ENCODE measurements at places on chromosomes 1 and 21.

DNA sequence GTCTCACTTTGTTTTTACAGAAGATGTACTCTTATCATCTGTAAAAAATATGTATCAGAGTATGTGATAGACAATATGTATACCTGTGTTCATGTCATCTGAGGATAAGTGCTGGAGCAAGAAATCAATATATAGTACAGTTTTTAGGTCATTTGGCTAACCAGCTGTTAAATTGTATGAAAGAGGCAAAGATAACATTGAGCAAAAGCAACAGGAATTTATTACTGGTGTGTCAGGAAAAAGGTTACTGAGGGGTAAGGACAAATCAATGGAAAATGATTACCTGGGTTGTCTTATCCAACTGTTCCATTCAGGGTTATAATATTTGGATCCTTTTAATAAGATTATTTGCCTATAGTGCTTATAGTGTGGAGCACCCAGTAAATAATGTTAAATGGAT, 4.9 kb downstream of the HIPK1 start:
- DNase-seq, result no peak

DNA sequence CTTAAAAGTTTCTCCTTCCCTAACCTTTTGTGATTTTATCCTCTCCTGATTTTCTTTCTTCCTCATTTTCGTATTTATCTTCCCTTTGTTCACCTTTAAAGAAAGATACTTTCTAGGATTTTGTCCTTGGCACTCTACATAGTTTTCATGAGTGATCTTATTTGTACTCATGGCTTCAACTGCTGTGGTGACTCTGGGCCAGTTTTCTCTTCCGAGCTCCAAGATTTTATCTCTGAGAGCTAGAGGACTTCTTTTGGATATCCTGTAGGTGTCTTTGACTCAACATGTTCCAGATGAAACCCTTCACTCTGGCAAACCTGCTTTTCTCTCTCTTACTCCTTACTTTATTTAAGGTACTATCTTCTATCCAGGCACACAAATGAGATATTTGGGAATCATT, 53.7 kb upstream of the MACF1 start:
- no peak for DNase-seq

DNA sequence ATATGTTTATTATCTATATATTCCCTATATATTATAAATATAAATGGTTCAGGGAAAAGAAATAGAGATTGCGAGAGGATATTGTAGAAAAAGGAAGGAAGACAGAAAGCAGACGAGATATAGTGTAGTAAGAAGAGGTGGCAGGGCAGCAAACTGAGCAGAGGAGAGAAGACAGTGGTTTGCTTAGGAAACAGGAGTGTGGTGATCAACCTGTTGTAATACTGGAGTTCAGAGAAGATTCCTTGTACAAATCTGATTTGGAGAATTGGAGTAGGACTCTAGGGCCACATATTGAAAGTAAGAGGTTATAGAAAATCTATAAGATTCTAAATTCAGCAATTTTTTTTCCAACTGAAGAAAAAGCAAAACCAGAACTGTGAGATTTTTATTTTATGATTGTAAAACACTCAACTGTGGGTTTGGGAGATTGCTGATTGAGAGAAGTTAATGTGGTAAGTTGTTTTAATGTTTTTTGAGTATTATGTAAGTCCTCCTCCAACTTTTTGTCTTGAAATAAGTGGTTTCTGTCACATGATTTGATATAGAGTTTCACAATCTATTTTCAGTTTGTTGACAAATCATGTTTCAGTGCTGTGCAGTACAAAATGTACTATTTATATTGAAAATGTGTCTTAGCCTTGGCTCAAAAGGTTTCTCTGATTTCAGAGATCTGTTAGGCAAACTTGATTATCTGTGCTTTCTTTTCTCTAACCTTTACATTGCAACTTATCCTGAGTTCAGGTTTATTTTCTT, 9.6 kb upstream of the AMY2B start:
- DNase-seq, result no peak

- no peak for DNase-seq
Observed at GRCh38 chr1:164673584-164674214, 114.7 kb downstream of the PBX1 start.

- no peak for DNase-seq
Observed at GRCh38 chr1:168876830-168877229, 147.8 kb upstream of the DPT start.

DNA sequence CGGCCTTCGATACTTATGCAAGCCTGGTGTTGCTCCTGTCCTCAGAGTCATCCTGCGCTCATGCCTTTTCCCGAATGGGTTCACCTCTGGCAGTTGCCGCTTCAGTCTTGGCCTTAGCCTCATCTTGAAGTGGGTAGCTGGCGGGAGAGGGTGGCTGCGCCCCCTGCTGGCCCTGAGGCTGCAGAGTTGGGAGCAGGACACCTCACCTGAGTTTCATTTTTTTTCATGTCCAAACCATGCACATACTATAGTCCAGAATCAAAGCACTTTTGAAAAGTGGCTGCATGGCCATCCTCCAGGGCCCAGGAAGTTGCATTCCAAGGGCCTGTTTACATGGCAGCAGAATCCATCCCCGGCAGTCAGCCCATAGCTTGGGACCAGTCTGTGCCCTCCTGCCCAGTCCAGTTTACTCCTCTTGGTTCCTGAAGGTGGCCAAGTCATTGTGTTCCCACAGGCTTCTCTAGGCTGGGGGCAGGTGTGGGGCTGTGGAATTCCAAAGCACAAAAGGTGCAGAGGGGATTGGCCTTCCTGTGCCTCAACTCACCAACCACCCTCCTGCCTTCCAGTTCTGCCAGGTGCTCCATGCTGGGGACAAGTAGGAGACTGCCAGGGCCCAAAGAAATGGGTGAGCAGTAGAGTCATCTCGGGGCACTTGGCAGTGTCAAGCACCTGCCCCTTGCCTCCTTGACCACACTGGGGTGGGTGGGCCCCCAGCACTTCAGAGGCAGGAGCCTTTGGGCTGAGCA, 44.0 kb downstream of the YARS1 start:
- peak; percentile 24 for DNase-seq

DNA sequence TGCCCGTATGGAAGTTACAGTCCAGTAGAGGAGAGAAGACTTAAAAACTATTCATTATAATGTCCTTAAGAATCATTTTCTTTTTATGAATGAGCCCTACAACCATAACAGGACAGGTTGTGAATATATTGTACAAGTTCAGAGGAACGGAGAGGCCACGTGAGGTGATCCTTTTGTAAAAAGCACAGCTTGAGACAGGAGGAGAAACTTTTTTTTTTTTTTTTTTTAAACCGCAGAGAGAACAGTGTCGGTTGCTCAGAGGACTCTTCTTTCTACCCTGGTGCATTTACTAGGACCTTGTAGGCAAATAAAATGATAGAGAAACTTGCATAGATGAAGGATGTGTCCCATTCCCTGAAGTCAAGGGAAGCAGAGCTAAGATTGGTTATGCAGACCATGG, 32.1 kb downstream of the DYRK1A start:
- DNase-seq, result no peak

- DNase-seq, result no peak
Observed at GRCh38 chr21:31665397-31665796, 5.9 kb downstream of the SOD1 start.
